T-helper 2 cell (primary cell): ENCODE measurements at places on chromosomes 4 and X.

- no peak for DNase-seq
Observed at GRCh38 chr4:82523179-82523578, 38.6 kb downstream of the TMEM150C start.

GRCh38 chr4:137307806-137308205 is 224.5 kb downstream of the PCDH18 start:
- DNase-seq, result no peak

GRCh38 chr4:74441744-74442143 is 3.2 kb upstream of the AREG start:
- no peak for DNase-seq

- no peak for DNase-seq
Observed at GRCh38 chrX:153299855-153300254, 21.7 kb downstream of the PNMA6F start.

DNA sequence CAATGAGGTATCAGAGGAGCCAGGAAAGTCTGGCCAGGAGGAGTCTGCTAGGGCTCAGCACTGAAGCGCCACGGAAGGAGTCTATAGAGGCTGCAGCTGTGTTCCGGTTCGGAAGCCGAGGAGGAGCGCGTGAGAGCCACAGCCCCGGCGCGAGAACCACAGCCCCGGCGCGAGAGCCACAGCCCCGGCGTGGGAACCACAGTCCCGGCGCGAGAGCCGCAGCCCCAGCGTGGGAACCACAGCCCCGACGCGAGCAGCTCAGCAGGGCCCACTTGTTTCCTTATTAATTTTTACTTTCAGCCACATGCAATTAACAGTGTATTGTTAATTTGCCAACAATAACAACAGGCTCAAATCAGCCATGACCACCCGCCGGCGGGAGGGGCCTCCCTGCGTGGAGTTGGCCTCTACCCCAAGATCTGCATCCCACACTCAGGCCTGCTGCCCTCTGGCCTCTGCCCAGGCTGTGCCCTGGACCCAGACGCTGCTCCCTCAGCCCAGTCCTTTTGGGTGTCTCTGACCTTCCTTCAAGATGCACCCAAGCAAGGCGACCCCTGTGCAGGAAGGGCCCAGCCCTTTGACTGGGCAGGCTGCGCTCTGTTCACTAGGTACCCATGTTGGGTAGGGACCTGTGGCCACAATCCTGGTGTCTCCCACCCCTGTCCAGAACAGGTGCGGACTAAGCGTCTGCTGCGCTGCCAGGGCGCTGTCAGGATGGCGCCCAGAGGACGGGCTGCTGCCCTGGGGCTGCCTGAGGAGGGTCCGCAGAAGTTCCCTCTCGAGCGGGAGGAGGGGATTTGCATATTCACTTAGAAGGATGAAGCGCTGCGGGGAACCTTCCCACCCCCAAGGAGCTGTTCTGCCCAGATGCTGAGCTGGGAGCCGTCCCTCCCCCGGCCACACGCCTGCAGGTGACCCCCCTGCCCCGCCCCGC is 113.8 kb downstream of the ADRA2C start:
- peak; percentile 44 for DNase-seq

GRCh38 chr4:112664611-112665010 is 27.7 kb downstream of the LARP7 start:
- DNase-seq, result no peak
